NCI-H1436 treated with DMSO at 0.1 percent for 48 hours (cell line): ENCODE measurements at places on chromosomes 6 and 20.

GRCh38 chr6:72890671-72891070, 268.8 kb downstream of the KCNQ5 start:
- no peak for DNase-seq

- no peak for DNase-seq
Measured at GRCh38 chr6:73639040-73639439, 14.8 kb downstream of the SLC17A5 start.

- DNase-seq, result no peak
Measured at GRCh38 chr6:13985663-13986325, 61.0 kb downstream of the RNF182 start.

GRCh38 chr20:60237981-60238380, 279.8 kb downstream of the CDH26 start:
- DNase-seq, result no peak

- DNase-seq, result no peak
Measured at GRCh38 chr20:50980071-50980681, 21.6 kb downstream of the MOCS3 start.

DNA sequence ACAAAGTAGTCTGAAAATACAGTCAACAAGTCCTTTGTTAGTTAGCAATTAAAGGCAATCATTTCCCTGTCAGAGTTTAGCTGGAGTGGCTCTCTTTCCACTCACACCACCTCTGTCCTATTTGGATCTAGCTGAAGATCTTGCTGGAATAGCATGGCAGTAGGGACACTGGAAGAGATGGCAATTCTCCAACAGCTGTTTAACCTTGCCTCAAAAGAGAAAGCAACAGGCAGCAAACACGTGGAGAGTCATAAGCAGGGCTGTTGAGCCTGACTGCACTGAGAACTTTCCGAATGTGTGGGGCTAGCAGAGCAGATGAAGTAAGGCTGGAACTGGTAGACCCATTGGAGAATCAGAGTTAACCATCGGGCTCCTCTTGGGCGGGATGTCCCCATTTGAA, 38.0 kb upstream of the PRSS35 start:
- DNase-seq, result no peak

DNA sequence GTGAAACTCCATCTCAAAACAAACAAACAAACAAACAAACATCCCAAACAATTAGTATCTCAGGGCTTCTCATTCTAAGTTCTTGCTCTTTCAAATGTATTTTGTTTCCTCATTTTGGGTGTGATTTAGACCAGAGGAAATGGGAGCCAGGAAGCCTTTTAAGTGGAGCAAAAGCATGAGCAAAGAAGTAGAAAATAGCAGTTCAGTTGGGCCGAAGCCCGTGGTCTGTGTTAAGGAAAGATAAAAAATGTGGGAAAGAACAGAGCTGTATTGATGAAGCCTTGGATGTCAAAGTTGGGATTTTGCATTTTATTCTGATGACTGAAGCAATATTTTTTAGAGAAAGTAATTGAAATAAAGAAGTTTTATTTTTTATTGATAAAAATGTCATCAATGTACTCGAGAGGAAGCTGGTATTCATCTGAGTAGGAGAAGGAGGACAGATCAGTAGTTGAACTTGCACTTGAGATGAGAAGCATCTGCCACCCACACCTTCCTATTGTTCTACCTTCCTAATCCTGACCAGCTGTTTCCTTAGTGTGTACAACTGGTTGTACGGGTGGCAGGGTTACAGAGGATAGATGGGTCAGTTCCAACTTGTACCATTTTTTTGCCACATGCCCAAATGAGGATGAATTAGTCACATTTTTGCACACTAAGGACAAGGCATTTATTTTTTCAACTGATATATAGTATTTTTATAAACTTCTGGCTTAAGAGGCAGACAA, 56.1 kb downstream of the KIAA0408 start:
- no peak for DNase-seq

- DNase-seq, result no peak
Measured at GRCh38 chr6:126811321-126811720, 307.1 kb upstream of the RSPO3 start.

GRCh38 chr6:150654608-150655007, 54.9 kb downstream of the PLEKHG1 start:
- no peak for DNase-seq

GRCh38 chr6:16564436-16564835, 196.8 kb downstream of the ATXN1 start:
- DNase-seq, result no peak

DNA sequence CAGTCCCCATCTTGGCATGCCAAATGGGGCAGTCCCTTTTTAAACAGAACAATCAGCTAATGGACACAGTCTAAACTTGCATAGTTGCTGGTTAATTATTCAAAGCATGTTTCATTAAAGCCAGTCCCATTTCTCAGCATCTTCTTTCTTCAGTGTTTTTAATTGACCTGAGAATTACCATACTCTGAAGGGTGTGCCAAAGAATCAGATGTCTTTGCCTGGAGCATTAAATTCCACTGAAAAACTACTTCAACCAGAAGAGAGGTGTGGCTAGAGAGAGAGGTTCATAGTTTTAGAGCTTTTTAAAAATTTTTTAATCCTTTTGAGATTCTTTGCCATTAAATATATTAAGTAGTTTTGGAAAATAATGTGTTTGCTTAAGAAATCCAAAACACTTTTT, 37.9 kb downstream of the SLC24A3 start:
- DNase-seq, result no peak

DNA sequence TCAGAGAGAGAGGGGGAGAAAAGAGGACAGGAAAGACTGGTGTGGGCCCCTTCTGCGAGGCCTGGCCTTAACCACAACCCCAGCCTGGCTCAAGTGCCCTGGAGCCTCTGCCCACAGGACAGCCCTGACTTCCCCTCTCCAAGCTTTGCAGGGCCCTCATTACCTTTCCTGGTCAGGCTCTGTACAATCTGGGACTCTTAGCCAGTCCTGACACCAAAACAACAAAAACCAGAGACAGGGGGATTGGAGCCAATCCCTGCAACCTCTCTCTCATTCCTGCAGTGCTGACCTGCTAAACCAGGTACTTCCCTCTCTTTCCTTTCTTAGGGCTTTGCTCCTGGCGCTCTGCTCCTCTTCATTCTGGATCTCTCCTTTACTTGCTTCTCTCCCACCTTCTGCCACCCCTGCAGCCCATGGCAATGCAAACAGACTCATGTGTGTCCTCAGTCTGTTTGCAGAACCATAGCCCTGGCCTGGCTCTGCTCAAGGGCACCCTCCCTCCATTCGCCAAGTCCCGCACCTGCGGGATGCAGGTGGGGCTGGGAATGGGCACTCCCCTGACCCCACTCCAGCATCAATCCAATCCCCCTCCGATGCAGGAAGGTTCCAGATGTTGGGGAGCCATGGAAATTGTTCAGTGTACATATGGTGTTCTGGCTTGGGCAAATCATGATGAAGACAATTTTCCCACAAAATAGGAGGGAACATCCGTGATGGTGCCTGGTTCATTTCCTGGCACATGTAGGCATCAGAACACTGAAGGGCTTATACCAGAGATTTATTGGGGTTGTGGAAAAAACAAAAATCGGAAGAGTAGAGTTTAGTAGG, 38.1 kb downstream of the RPP40 start:
- no peak for DNase-seq

DNA sequence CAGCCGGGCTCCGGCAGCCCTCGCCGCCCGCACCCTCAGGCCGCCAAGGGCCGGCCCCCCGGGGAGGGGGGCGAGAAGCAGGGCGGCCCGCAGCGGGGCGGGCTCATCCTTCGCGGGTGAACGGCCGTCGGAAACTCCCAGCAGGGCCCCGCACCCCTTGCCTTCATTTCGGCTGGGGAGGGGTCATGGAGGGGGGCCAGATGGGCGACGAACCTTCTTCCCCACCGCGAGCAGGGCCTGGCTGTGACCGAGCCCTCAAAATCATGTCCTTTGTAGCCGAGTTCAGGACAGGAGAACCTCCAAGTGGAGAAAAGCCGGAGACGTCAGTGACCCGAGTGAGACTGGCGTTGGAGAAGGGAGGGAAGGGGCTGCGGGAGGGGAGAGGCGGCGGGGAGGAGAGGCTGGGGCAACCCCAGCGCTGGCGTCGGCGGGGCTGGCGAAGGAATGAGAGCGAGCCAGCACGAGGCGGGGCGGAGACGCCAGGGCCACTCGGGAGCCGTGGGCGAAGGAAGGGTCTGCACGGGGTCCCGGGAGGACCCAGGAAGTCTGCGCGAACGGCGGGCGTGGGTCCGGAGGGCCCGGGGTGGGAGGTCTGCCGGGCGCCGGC, 571 bp upstream of the FOXC1 start:
- DNase-seq, result no peak

DNA sequence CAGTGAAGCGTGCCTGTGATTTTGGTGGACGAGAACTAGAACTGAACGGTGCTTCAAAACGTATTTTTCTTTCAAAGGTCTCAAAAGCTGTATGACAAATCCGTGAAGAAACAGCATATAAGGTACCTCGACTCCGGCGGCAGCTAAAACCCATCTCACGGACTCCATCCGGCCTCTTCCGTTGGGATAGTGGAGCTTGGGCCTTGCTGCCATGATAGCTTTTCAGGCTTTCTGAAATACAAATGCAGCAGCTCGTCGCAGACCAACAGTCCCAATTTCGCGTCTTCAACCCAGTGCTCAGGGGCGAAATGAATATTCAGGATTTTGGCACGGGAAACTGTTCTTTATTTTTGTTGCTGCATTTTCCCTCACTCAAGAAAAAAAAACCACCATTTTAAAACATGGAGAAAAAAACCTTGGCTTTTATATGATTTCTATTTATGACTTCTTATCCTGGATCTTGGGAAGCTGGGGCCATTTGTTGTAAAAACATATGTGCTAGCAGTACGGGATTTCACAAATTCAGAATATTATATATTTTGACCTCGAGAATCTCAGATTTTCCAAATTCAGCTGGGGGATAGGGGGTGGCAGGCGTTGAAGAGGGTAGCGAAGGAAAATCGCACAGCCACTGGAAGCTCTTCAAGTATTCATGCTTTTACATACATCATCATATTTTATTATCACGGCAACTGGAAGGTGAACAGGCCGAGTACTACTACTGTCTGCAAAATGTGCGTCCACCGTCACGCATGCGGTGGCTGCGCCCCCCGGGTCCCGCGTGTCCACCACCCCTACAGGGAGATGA, 849 bp downstream of the GSTA4 start:
- no peak for DNase-seq

- no peak for DNase-seq
Measured at GRCh38 chr6:71510057-71510713, 221.6 kb downstream of the OGFRL1 start.

DNA sequence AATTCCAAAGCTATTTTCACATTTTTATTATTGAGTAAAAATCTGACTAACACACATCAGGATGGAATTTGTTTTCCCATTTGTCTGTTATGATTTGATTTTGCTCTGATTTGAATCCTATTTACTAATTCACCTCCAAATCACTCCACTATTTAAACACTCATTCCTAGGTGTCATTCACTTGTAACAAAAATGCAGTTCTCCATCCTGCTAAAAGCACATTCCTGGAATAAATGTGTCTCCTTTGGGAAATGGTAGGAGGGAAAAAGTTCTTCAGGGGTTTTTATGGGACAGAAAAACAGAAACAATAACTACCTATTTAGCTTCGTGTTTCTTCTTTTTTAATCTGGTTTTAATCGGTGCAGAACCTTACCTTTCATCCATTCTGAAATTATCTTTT, 494.1 kb upstream of the CITED2 start:
- no peak for DNase-seq

- DNase-seq, result no peak
Measured at GRCh38 chr20:33560026-33560425, 70.1 kb downstream of the CBFA2T2 start.

DNA sequence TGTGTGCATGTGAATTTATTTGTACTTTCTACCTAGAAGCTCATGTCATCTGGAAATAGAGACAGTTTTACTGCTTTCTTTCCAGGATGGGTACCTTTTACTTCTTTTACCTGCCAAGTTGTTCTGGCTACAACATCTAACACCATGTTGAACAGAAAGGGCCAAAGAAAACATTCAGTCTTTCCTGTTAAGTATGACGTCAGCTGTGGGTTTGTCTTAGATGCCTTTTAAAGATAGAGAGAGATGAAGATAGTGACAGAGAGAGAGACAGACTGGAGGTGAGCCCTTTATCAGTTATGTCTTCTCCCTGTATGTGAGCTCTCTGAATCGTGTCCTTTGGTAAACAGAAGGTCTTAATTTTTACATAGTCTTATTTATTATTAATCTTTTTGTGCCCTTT, 3.4 kb upstream of the DACT2 start:
- DNase-seq, result no peak

- DNase-seq, result no peak
Measured at GRCh38 chr6:140979642-140980091, 1153.1 kb upstream of the GJE1 start.

DNA sequence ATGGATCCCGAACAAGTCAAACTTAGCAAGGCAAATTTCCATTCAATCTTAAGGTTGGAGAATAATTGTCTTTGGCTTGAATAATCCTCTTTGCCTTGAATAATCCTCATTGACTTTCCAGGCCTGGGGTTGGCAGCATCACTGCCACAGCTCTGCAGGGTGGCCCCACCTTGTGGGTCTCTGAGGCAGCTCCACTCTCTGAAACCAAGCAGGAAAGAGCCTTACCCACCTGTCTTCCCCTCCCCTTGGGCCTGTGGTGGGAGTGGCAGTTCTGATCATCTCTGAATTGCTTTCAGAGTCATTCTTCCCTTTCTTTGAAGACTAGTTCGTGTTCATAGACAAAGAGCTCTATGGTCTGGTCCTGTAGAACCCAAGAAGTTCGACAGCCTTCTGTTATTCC, 47.5 kb downstream of the KCNQ5 start:
- no peak for DNase-seq

GRCh38 chr6:158387036-158387435, 74.8 kb downstream of the TULP4 start:
- DNase-seq, result no peak

GRCh38 chr20:62840244-62841197, 21.1 kb downstream of the TCFL5 start:
- no peak for DNase-seq

DNA sequence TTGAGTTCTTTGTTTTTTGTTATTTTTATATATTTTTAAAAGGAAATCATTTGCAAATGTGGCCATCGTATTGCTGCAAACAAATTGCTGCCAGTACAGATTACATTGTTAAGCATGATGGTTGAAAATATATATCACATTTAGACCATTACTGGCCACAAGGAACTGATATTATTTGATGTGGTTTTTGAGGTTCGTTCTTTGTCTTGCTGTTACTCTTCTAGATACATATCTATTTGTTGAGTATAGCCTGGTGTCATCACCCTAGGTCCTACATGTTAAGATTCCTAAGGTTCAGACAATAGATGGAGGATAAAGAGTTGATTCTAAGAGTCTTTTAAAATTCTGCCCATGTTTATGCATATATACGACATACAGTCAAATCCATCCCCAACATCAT, 306.0 kb downstream of the FARS2 start:
- DNase-seq, result no peak
